Fibroblast of skin of back (primary cell): ENCODE measurements at places on chromosomes 7 and 10.

DNA sequence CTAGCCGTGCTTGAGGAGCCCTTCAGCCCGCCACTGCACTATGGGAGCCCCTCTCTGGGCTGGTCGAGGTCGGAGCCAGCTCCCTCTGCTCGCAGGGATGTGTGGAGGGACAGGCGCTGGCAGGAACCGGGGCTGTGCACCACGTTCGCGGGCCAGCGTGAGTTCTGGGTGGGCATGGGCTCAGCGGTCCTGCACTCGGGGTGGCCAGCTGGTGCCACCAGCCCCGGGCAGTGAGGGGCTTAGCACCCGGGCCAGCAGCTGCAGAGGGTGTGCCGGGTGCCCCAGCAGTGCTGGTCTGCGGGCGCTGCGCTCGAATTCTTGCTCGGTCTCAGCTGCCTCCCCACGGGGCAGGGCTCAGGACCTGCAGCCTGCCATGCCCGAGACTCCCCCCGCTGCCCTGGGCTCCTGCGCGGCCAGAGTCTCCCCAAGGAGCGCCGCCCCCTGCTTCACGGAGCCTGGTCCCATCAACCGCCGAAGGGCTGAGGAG lies 90.8 kb upstream of the NRG3 start:
- DNase-seq, result no peak

DNA sequence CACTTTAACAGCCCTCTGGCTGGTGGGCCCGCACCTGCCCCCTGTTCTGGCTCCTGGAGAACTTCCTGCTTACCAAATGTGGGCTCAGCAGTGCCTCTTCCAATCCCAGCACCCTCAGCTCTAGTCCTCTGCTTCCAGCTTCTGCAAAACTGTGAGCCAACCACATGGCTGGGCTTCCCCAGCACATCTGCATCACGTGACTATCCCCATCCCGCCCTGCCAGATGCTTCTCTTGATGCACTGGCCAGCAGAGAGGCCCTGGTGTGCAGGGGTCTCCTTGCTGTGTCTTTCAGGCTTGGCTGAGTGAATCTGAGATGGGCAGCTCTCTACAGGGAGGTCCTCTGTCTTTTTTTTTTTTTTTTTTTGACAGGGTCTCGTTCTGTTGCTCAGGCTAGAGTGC lies 43.8 kb upstream of the DMBT1 start:
- no peak for DNase-seq

DNA sequence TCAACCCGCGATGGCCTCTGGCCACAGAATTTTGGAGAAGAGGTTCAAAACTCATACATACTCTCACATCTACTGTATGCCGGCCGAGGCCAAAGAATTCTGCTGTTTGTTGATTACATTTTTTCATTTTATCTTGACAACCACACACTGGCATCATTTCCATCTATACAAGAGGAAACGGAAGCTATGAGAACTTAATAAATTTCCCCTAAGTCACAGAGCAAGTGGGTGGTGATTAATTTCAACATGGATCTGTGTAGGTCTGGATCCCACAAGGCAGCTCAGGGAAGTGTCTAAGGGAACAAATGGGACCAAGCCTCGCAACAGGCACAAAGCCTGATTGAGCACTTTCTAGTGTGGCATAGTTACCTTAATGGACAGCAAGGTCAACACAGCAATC lies 18.0 kb downstream of the ELMO1 start:
- no peak for DNase-seq

- DNase-seq, result no peak
Measured at GRCh38 chr7:69217516-69218350, 380.5 kb upstream of the AUTS2 start.

GRCh38 chr10:119807960-119808697 lies 64.5 kb downstream of the MCMBP start:
- DNase-seq, result peak; percentile 69

GRCh38 chr10:37992083-37992482 lies 15.6 kb upstream of the ZNF25 start:
- no peak for DNase-seq

DNA sequence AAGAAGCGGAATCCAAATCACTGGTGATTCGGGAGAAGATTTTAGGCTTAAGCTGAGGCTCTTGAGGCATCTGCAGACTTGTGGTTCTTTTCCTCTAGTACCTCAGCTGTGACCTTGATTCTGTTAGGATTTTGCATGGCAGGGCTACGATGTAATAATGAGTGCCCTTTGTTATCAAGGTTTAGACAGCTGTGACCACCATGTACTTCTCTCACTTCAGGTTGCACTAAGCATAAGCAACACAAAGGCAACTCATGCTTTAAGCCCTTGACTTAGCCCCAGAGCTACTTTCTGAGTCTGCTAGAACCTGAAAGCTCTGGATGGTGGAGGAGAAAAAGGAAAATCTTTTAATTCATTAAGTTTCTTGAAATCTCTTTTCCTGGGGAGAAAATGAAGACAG lies 1052.3 kb upstream of the PHF14 start:
- DNase-seq, result no peak

DNA sequence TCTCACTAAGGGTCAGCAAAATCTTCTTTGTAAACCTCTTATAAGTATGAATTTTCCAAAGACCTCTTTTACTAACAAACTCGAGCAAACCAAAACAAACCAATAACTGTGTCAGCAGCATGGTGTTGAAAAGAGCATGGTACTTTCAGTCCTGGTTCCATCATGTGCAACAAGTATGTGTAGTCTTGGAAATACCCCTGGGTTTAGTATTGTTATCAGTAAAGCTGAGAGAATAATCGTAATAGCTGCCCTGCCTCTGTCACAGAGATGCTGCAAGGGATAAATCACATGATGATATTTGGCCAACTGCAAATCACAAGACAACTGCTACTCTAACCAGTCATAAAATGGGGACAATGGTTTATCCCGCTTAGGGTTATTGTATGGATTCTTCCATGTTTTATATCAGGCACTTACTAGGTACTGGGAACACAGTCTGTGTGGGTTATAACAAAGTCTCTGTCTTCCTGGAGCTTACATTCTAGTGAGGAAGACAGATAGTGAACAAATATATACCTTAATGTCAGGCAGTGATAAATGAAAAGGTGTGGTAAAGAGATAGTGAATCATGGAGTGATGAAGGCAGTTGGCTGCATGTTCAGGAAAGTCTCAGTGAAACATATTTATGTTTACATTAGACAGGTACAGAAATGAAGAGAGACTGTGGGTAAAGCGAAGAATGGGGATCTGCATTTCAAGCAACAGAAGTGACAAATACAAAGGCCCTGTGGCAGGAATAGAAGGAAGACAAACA lies 60.5 kb upstream of the C10orf90 start:
- DNase-seq, result no peak

- no peak for DNase-seq
Measured at GRCh38 chr7:5217851-5218331, 27.9 kb downstream of the WIPI2 start.

- peak; percentile 54 for DNase-seq
Measured at GRCh38 chr7:130566168-130566897, 74.4 kb downstream of the MEST start.

GRCh38 chr10:27391325-27391724 lies 112.8 kb upstream of the RAB18 start:
- no peak for DNase-seq

DNA sequence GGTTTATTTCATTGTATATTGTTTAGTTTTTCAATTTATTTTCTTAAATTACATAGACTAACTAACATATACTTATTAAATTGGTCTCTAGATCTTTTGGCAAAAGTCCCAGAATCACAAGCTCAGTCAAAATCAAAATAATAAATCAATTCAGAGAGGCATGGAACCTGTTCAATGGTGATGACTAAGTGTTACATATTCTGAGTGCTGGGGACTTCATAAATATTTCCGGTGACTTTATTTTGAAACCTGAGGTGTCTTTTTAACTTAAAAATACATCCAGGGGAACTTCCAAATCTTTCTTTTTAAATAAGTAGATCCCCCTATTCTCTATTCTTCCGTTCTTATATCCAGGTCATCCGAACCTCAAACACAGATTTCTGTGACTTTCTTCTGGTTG lies 89.6 kb upstream of the ZNF804B start:
- no peak for DNase-seq

- no peak for DNase-seq
Measured at GRCh38 chr10:44828508-44829142, 82.5 kb upstream of the TMEM72 start.

GRCh38 chr10:98404571-98405359 lies 10.2 kb downstream of the PYROXD2 start:
- peak; percentile 67 for DNase-seq

DNA sequence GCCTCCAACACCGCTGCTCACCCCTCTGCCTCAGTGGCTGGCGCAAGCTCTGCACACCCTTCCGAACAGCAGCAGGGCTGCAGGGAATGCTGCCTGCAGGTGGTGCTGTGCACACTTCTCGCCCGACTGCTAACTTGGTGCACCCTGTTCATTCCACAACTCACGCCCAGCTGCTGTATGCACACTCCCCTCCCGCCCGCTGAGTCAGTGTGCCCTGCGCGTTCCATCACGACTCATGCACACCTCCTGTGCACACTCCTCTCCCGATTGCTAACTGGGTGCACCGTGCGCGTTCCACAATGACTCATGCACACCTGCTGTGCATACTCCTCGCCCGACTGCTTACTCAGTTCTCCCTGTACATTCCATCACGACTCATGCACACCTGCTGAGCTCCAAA lies 21.5 kb downstream of the ADARB2 start:
- DNase-seq, result no peak

DNA sequence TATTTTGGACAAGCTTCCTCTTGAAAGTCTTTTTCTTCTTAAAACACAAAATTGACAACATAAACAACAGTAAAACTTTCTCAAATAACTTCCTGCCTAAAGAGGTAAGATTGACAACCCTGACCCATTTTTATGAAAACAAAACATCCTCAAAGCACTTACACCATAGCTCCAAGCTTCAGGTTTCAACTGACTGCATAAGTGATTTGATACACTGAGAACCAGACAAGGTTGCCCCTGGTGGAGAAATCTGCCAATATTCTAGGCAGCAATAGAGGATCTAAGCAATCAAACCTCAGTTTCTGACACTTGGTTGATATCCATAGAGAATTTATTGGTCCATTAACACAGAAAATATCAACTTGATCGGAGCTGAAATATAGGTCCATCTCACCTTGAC lies 147.8 kb downstream of the ELAPOR2 start:
- DNase-seq, result no peak

DNA sequence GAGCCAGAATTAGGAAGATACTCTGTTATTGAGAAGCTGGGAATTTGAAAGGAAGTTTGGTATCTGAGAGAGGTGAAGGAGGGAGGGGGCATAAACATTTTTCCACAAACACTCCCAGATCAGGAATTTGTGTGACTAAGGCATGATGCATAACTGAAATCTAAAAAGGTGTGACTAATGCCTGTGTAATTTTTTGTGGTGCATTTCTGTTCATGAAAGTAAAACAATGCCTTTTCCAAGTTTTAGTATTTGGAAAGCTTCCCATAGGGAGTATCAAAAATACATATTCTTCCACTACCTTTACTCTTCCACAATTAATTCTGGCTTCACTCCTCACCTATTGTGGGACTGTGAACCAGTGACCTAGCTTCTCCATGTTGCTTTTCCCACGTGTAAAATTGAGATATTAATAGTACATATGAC lies 56.4 kb upstream of the CAV2 start:
- DNase-seq, result peak; percentile 98

- peak; percentile 71 for DNase-seq
Measured at GRCh38 chr7:114959931-114960330, 38.0 kb downstream of the MDFIC start.
